Bronchial epithelial cell (primary cell): ENCODE measurements at places on chromosomes 3 and 15.
A peak's percentile ranks its signal among the peaks of the same experiment; 100 is the strongest.

DNA sequence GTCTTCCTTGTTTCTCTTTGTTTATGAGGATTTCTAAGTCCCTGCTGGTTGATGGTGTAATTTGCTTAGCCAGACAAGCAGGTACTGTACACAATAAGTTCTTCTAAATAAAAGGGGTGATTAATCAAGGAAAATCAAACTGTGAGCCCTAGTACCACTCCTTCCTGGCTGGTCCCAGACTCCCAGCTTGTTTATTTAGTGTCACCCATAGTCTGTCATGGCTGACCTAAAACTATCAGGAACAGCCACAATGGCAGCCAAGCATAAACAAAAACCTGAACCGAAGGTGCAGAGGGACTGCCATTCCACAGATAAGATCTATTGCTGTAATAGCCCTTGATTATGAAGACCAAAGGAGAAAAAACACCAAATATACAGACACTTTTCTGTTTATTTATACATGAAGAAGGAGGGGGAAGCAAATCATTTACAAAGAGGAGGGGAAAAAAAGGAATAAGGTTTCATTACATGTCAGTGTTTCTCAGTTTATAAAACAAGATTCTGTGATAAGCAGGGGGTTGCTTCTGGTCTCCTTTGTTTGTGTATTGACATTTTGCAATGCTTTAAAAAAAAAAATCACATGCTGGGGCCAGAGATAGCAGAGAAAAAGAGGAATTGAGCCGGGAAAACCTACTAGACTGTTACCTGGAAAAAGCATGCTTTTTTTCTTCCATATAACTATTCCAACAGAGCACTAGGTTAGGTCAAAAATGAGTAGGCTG is 182.4 kb upstream of the DPH6 start:
- peak; percentile 26 for DNase-seq

GRCh38 chr3:64311424-64312061 is 86.3 kb upstream of the PRICKLE2 start:
- DNase-seq: peak; percentile 9

DNA sequence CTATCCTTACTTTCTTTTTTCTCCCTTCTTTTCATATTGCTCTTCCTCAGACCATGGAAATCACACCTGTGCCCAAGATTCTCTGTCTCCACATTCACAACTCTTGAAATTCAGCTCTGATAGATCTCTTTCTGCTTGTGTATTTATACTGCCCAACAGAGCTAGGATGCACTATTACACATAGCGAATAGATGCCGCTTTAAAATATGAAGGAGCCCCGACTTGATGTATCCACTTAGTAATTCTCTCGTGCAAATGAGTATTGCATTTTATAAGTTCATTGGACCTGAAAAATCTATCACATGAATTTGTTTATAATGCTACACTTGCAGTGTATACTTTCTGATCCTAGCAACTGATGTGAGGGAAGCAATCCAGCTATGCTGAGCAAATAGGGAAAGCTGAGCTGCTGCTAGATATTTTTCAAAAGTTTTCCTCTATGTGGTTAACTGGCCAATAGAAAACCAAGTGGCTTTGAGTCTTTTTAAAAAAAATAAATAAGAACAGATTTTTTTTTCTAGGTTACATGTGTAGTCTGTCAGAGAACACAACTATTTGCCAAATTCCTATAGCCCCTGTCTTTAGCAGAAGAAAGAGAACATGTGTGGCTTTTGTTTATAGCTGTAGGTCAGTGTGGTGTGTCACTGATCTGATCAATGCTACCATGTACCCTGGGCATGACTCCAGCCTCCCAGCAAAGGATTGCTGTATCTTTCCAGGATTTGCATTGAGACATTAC is 64.3 kb upstream of the LEKR1 start:
- DNase-seq: peak; percentile 50

GRCh38 chr3:461006-461405 is 264.4 kb downstream of the CHL1 start:
- no peak for DNase-seq

DNA sequence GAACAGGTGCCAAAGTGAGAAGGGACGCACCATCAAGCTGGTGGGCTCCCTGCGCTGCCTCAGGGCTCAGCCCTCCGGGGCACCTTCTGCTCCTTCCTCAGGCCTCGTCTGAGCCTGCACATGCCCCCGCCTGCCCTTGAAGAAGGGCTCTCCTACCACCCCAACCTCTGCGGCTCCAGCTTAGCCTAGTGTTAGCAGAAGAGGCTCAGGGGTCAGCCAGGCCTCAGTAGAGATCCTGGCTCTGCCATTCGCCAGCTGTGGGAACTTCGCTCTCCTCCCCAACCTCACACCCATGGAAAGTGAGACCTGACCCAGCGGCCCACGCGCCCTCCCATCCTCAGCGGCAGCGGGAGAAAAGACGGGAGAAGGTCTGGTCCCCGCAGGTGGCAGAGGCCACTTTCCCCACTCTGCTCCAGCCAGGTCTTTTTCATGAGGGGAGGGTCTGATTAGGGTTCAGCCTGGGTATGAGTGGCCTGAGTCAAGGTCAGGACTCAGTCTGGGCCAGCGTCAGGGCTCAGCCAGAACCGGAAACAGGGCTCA is 8.2 kb downstream of the GRIP2 start:
- DNase-seq: no peak

- no peak for DNase-seq
These were observed 47.3 kb downstream of the EBLN2 start for GRCh38 chr3:73108750-73109149.

GRCh38 chr3:125194849-125195601 is 17.5 kb downstream of the SLC12A8 start:
- DNase-seq: no peak

- DNase-seq: no peak
These were observed 139.5 kb upstream of the SLC2A2 start for GRCh38 chr3:171165983-171166382.

- no peak for DNase-seq
These were observed 53.7 kb downstream of the RASA2 start for GRCh38 chr3:141540531-141540930.

DNA sequence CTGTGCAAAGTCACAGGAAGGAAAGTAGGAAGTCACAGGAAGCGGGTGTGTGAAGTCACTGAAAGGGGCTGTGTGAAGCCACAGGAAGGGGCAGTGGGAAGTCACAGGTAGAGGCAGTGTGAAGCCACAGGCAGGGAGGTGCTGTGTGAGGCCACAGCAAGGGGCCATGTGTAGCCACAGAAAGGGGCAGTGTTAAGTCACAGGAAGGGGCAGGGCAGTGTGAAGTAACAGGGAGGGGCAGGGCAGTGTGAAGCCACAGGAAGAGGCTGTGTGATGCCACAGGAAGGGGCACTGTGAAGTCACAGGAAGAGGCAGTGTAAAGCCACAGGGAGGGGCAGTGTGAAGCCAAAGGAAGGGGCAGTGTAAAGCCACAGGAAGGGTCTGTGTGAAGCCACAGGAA is 36.5 kb downstream of the GASK1A start:
- DNase-seq: no peak

GRCh38 chr3:42148982-42149432 is 57.9 kb downstream of the TRAK1 start:
- DNase-seq: peak; percentile 69

DNA sequence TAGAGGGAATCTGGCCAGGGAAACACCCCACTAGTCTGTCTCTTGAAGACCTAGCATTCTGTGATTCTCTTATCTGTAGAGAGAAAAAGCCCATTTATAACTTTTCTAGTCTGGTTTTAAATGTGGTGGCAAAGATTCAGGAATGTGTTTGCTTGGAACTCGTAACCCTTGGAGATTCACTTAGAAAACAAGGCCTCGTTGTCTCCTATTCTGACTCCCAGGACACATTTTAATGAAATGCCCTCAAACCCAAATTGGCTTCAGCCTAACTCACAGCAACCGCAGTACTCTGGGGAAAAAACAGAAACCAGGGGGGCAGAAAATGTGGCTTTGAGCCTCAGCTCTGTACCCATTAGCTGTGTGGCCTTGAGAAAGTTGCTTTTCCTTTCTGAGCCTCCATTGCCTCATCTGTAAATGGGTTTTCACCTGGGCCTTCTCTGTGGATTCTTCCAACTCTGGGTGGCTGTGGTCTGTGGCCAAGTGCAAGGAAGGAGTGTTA is 36.5 kb downstream of the RPLP1 start:
- DNase-seq: no peak

- DNase-seq: no peak
These were observed 100.3 kb upstream of the CHL1 start for GRCh38 chr3:96259-96658.

DNA sequence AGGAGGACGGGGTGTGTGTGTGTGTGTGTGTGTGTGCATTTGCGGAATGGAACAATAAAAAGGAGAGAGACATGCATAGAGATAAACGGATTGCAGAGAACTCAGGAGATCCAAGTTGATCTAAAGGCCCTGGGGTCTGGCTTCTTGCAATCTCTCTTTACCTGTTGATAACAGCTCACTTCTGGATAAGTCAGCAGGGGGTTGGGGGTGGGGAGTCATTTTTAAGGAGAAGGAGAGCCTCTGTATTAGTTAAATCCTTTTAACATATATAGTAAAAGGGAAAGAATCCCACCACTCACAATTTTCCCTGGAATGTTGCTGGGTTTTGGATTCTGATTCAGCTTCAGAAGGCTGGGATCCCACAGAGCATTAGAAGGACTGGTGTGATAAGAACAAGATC is 87.5 kb upstream of the MITF start:
- DNase-seq: no peak

- peak; percentile 97 for DNase-seq
These were observed 17.6 kb downstream of the C15orf62 start for GRCh38 chr15:40787344-40787841.
